ENCODE measurements at places on chromosomes 12 and 14. TPM values are rescaled to one million over a fixed set of nuclear protein-coding genes. Genes with fewer than 3 reads are reported as not detected.

BDKRB1 gene
- not detected for total RNA-seq

LRP1 gene
- total RNA-seq = 0.98 TPM

MAP1LC3B2 gene
- total RNA-seq = 1.5 TPM

REM2 gene
- total RNA-seq = 0.27 TPM

NRXN3 gene
- total RNA-seq = not detected

PCNX1 gene
- 26.4 TPM for total RNA-seq

BDKRB2 gene
- total RNA-seq = not detected

OR4E2 gene
- total RNA-seq = not detected

PRB2 gene
- not detected for total RNA-seq

GRCh38 chr12:541676-542324 lies 82.1 kb downstream of the B4GALNT3 start:
- no peak for DNase-seq

DNA sequence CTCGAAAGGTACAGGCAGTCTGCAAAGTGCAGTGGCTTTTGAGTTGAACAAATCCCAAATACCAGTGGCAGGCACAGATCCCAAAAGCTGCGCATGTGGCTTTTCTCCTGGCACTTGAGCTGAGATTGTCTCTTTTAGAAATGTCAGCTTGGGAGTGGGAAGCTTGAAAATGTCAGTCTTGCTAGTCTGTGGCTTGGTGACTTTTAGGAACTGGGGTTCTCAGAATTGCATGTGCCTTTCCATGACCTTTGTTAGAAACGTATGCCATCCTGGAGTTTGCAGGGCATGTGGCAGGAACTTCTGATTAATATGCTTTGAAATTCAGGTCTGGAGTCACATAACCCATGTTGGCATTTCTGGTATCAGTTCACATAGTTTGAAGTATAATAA lies 182.1 kb downstream of the CHST11 start:
- no peak for DNase-seq

GRCh38 chr14:57930241-57930975 lies 64.5 kb upstream of the SLC35F4 start:
- no peak for DNase-seq

- DNase-seq = no peak
These were observed 956 bp downstream of the GNPTAB start for GRCh38 chr12:101829639-101830366.

DNA sequence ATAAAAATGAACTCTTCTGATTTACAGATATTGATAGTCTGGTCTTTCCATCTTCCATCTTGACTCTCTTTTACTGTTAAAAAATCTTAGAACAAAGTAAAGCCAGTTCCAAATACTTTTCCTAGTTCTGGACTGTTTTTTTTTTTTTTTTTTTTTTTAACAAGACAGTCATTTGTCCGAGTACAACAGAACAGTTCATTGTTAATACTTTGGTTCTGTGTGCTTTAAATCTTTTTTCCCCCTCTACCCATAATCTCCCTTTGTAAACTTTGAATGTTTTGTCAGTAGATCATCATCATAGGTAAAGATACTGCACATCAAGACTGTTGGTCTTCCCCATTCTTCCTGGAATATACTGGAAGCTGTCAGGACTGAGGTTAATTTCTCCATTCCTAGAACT lies 38.0 kb downstream of the ADIPOR2 start:
- DNase-seq = no peak

DNA sequence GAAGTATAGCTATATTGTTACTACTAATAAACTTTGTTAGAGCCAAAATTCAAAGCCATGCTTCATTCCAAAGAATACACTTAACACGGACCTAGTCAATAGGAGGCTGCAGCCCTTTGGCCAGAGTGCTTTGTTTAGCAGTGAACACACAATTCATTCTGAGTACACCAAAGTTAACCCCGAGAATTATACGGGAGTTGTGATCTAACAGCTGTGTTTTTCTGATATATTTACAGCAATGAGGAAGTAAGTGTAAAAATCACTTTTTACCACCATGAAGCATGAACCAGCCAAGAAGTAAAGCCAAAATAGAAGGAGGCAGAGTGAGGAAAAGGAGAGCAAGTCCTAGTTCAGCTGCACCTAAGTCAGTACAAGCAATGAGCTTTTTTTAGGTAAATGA lies 156.8 kb upstream of the PDE3A start:
- DNase-seq = no peak

DNA sequence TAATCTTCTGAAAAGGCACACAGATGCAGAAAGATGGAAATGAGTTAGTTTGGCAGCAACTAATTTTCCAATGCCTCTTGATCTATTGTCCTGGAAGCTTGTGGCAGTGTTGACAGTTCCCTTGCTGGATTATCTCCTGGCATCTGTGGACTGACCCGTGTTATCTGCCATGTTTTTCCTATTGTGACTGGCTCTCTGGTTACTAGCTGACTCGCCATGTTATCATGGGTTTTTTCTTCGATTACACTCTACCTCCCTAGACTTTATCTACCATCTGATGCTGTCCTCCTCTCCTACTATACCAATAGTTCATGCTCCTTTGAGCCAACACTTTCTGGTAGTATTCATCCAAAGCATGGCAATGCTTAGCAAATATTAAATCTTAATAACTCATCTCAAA lies 63.3 kb upstream of the FLRT2 start:
- DNase-seq = no peak

DNA sequence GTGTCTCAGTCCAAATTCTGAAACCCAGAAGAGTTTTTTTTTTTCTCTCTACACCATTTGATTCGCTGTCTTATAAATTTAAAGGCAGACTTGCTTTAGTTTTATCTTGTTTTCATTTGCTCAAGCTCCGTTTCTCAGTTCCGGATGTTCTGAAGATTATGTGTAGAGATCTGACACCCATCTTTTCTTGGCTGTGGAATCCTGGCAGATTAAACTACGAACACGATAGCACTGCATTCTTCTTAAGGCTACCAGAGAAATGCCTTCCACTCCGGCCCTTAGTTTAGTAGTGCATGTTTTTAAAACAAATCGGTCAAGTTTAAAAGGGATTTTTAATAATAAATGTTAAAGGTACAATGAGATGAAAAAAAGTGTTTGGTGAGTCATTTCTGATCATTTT lies 106.4 kb downstream of the LMO3 start:
- no peak for DNase-seq

DNA sequence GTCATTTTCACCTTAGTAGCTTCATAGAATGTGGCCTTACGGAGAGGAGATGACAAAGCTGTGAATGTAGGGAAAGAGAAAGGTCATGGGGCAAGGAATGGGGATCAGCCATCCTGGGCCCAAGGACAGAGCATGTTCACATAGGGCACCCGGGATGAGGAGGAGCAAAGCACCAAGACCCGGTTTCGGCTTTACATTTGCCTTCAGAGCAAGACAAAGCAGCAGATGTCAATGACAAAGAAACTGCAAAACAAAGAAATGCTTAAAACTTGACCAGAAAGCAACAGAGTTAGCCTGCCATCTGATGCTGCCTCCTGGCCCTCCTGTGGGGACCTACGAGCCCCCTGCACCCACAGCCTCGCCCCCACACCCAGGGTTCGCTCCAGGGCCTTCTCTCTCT lies 249.2 kb downstream of the SLC41A2 start:
- no peak for DNase-seq

DNA sequence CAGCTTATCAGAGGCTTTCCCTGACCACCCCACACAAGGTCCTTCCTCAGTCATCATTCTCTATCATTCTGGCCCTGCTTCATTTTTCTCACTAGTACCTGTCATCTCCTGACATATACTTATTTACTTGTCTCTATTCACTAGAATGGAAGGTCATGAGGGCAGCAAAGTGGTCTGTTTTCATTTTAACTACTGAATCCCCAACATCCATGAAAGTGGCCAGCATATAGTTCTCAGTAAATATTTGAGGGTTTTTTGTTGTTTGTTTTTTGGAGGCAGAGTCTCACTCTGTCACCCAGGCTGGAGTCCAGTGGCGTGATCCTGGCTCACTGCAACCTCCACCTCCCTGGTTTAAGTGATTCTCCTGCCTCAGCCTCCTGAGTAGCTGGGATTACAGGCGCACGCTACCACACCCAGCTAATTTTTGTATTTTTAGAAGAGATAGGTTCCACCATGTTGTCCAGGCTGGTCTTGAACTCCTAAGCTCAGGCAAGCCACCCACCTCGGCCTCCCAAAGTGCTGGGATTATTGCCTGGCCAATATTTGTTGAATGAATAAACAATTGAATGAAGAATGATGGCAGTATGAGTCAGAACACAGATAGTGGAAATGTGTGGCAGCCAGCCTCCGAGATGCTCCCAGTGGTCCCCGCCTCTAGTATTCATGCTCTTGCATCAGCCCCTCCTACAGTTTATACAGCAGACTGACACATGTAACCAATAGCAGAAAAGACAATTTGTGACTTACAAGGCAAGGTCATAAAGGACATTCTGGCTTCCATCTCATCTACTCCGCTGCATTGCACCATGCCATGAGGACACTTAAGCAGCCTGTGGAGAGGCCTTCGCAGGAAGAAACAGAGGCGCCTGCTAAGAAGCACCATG lies 7.0 kb upstream of the ANO6 start:
- DNase-seq = no peak

GRCh38 chr14:68544081-68544892 lies 248.6 kb downstream of the ZFP36L1 start:
- DNase-seq = no peak

- DNase-seq = no peak
These were observed 568 bp upstream of the SIVA1 start for GRCh38 chr14:104752423-104752734.

GRCh38 chr12:19058235-19059021 lies 71.1 kb upstream of the PLEKHA5 start:
- DNase-seq = no peak

GRCh38 chr14:105089746-105090492 lies 24.7 kb upstream of the GPR132 start:
- DNase-seq = no peak

GRCh38 chr12:87687362-87687761 lies 341.8 kb downstream of the C12orf50 start:
- DNase-seq = no peak

DNA sequence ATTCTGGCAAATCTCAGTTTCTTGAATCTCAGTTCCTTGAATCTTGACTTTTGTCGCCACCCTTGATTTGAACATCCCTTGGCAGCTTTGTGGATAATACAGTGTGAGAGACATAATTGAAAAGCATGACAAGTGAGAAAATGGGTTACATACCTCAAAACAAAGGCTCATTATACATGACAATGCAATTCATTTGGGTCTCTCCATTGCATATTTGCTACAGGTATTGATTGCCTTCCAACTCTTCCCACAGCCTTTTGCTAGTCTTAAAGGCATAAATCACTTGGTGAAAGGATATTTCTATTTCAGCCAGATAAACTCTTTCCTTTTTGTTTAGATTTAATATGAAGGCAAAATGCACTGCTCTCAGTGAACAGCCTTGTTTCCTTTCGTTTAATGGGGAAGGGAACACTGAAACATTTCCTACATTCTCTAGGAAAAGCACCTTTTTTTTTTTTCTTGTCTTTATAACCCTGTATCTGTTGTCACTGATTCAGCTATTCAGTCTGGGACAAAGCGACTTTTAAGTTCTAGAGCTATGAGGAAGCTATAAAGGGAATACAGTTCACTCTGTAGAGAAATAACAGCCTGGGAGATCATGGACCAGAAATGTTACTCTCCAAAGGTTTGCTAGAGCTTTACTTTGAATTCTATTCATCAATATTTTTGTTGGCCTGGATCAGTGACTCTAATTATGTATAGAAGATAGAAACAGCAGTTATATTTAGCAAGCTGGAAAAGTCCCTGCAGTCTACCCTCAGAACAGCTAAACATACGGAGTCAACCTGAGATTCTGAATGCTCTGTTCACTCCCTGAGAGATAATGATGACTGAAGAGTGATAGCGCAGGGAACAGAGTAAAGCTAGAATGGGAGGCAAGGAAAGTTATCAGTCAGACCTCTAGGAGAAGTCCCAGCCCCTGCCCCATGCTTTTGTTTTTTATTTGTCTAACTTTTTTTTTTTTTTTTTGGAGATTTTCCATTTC lies 311.4 kb downstream of the RGS6 start:
- no peak for DNase-seq

GRCh38 chr12:131619736-131620506 lies 91.0 kb upstream of the SFSWAP start:
- no peak for DNase-seq

DNA sequence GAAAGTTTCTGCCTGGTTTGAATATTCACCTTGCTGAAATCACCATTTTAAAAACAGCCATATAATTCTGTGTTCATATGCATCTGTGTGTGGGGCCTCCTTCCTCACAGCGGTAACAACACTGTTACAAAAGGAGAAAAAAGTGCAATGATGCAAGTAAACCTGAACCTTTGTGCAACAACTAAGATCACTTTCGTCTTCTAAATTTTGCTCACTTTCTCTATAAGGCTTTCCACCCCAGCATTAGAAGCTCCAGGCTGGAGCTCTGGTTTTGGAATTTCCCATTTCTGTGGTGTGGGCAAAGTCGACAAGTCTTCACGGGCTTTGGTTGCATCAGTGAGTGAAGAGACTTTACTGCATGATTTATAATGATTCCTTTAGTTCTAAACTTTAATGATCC lies 18.4 kb downstream of the FGD6 start:
- DNase-seq = no peak

DNA sequence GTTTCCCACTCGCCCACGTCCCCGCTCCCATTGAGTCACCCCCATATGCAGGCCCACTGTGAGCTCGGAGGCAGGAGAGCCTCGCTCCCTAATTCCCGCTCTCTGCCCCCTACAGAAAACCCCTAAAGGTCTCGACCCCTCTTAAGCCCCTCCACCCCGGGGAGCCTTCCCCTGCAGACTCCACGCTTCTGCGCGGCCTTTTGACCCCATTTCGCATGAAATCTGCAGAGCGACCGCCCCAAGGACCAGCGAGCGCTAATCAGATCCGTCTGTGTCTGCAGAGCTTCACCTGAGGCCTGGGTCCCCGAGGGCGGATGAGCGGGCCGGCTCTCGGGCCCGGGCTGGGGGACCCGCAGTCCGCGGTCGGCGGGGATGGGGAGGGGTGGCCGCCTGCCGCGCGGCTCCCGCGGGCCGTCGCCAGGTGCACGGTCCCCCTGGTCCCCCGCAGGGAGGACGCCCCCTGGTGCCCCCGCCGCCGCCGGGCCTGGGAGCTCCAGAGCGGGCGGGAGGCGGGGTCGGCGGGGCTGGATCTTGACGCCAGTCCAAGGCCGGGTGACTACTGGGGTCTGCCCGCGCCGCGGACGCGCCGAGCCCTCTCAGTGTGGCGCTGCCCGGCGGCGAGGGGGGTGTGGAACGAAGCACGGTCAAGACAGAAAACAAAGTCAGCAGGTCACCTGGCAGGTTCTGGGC lies 10.1 kb downstream of the BMP4 start:
- no peak for DNase-seq
